Activated naive CD8-positive, alpha-beta T cell treated with anti-CD3 and anti-CD28 coated beads, Interleukin-2, amount 10 ng/mL, durations not matched to agents 7 days and 5 days (primary cell): ENCODE measurements at places on chromosomes 12 and 14.

GRCh38 chr14:88352698-88353097, 29.6 kb upstream of the KCNK10 start:
- peaks cover under 1% of the 10 kb centered on the region for H3K27me3 ChIP-seq
- H3K27ac ChIP-seq = no peak overlapping the region
- no peaks in the 10 kb centered on the region for H3K4me1 ChIP-seq
- H3K36me3 ChIP-seq = no peaks in the 10 kb centered on the region

DNA sequence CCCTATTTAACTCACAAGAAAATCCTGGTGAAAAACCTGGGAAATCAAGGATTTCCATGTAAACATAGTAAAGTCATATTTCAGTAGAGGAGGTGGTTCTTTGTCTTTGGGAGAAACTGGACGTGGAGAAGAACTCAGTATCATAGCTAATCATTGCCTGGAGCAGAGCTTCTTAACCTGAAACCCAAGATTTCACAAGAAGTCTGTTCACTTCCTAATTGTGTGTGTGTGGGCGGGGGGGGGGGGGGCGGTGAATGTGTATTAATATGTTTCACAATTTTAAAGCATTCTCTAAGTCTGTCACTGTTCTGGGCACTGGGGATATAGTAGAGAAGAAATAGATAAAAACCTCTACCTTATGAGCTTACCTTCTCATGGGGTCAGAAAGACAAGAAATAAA, 96.7 kb upstream of the PPP4R3A start:
- no peak overlapping the region for H3K4me3 ChIP-seq
- peaks cover 4% of the 10 kb centered on the region for H3K27me3 ChIP-seq
- H3K4me1 ChIP-seq = no peaks in the 10 kb centered on the region
- peaks cover 1% of the 10 kb centered on the region for H3K36me3 ChIP-seq

DNA sequence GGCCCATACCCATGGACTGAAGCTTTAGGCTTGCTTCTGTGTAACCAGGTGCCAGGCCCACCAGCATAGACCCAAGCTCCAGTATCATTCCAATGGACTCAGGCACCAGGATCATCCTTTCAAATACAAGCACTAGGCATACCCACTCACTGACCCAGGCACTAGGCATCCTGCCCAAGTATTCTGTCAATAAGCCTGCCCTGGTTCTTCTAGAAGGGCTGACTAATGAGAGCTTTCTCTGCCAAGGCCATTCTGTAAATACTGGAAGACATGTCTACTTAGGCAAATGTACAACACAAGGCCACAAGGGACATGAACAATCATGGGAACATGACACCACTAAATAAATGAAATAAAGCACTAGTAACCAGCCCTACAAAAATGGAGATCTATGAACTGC, 352.2 kb downstream of the FSCB start:
- no peak overlapping the region for H3K4me3 ChIP-seq
- DNase-seq = no peak
- no peak overlapping the region for H3K27ac ChIP-seq
- H3K4me1 ChIP-seq = no peaks in the 10 kb centered on the region
- no peaks in the 10 kb centered on the region for H3K36me3 ChIP-seq
- no peaks in the 10 kb centered on the region for H3K27me3 ChIP-seq

GRCh38 chr12:11650286-11651281, 1.1 kb downstream of the ETV6 start:
- no peaks in the 10 kb centered on the region for H3K27me3 ChIP-seq
- no peaks in the 10 kb centered on the region for H3K36me3 ChIP-seq
- H3K4me1 ChIP-seq = peaks cover 26% of the 10 kb centered on the region

- no peak overlapping the region for H3K27ac ChIP-seq
- peaks cover 55% of the 10 kb centered on the region for H3K4me1 ChIP-seq
- no peaks in the 10 kb centered on the region for H3K27me3 ChIP-seq
- no peak overlapping the region for H3K4me3 ChIP-seq
- H3K36me3 ChIP-seq = peaks cover 12% of the 10 kb centered on the region
These were observed 73.1 kb upstream of the RAP1B start for GRCh38 chr12:68537571-68537970.

DNA sequence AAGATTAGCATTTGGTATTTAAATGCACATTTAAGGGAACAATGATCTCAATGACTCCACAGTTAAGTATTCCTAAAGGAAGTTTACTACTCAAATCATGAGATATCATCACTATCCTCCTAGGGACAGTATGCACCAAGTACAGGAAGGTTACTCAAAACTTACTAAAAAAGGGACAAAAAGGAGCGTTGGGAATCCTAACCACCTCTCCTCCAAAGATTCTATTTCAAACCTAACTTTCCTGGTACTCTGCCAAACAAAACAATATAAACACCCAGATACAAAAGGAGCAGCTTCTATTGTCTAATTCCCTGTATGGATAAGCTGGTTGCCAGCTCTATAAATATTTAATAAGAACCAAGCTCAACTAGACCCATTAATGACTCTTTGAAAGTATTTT, 377.7 kb downstream of the NUAK1 start:
- no peak overlapping the region for H3K4me3 ChIP-seq
- H3K4me1 ChIP-seq = no peaks in the 10 kb centered on the region
- H3K36me3 ChIP-seq = no peaks in the 10 kb centered on the region
- H3K27ac ChIP-seq = no peak overlapping the region
- peaks cover 2% of the 10 kb centered on the region for H3K27me3 ChIP-seq

DNA sequence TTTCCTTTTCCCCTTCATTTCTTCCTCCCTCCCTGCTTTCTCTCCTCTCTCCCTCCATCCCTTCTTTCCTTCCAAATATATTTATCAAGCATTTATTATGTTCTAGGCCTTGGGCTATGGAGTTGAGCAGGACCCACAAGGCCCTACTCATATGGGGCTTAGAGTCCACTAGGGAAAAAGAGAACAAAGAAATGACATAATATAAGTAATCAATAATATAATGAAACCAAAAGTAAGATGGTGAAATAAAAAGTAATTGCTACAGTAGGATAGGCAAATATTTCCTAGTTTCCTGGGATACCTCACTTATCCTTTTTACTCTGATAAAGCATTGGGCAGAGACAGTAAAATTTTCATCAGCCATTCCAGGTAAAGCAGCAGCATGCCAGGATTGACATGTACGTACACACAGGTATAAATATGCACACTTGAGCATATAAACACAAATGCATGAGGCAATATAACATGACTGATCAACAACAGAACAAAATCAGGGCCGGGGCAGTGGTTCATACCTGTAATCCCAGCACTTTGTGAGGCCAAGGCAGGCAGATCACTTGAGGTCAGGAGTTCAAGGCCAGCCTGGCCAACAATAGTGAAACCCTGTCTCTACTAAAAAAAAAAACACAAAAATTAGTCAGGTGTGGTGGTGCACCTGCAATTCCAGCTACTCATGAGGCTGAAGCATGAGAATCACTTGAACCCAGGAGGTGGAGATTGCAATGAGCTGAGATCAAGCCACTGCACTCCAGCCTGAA, 35.5 kb upstream of the CSRP2 start:
- H3K27ac ChIP-seq = no peak overlapping the region
- no peak for DNase-seq
- no peaks in the 10 kb centered on the region for H3K36me3 ChIP-seq
- H3K4me3 ChIP-seq = no peak overlapping the region
- peaks cover 2% of the 10 kb centered on the region for H3K4me1 ChIP-seq

DNA sequence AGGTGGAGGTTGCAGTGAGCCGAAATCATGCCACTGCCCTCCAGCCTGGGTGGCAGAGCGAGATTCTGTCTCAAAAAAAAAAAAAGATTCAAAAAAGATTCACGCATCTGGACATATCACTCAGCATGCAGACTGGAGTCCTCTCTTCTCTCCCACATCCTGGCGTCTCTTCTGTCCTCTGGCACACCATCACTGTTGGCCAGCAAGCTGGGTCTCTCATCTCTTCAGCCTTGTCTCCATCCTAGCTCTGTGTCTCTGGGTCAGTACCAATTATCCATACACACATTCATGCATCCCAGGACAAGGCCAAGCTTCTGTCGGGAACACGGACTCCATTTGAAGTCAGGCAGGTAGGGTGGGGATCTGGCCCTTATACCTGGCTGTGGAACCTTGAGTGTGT, 105.5 kb upstream of the MAP1LC3B2 start:
- no peak overlapping the region for H3K4me3 ChIP-seq
- peaks cover 9% of the 10 kb centered on the region for H3K27me3 ChIP-seq
- no peak overlapping the region for H3K27ac ChIP-seq
- DNase-seq = no peak
- H3K36me3 ChIP-seq = no peaks in the 10 kb centered on the region
- H3K4me1 ChIP-seq = peaks cover 4% of the 10 kb centered on the region

DNA sequence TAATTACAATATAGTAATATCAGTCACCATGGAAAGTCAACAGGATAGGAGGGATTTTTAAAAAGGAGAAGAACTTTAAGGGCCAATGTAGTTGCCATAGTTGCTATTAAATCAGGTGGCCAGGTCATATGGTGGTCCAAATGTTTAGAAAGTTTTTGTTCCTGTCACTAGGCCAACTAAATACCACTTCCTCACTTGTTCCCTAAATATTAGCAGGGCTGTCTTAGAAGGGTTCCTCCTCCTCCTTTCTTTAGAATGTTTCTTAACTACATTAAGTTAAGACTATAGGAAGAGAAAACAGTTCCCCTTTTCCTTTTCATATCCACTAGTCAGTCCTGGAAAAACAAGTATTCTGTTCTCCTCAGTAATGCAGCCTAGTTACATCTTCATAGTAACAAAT, 50.3 kb downstream of the MON2 start:
- DNase-seq = no peak
- no peak overlapping the region for H3K4me3 ChIP-seq
- H3K4me1 ChIP-seq = peaks cover 5% of the 10 kb centered on the region
- H3K36me3 ChIP-seq = peaks cover 43% of the 10 kb centered on the region

DNA sequence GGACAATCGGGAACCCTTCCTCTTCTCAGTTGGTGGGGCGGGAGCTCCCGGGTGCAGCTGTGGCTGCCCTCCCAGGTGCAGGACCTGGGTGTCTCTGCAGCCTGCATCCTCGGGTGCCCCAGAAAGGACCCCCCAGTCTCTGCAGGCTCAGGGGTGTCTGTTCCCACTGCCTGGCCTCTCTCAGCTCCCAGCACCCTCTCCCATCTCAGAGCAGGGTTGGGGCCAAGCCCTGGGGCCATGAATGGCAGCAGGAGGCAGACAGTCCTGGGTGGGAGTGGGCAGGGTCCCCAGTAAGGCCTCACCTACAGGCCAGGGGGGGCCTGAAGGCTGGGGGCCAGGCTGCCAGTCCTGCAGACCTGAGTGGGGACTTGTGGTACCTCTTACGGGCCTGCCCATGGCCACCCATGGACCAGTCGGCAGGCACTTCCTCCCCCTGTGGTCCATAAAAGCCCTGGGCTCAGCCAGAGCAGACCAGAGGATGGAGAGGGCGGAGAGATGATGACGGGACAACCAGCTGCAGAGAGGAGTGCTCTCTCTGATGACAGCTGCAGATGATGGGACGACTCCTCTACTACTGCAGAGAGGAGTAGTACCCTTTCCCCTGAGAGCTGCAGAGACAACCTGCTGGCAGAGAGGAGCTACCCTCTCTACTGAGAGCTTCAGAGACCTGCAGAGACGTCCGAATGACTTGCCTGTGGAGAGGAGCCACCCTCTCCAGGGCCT, 26.6 kb downstream of the TCHP start:
- DNase-seq = no peak
- H3K27me3 ChIP-seq = no peaks in the 10 kb centered on the region
- peaks cover 4% of the 10 kb centered on the region for H3K4me1 ChIP-seq
- H3K4me3 ChIP-seq = no peak overlapping the region

DNA sequence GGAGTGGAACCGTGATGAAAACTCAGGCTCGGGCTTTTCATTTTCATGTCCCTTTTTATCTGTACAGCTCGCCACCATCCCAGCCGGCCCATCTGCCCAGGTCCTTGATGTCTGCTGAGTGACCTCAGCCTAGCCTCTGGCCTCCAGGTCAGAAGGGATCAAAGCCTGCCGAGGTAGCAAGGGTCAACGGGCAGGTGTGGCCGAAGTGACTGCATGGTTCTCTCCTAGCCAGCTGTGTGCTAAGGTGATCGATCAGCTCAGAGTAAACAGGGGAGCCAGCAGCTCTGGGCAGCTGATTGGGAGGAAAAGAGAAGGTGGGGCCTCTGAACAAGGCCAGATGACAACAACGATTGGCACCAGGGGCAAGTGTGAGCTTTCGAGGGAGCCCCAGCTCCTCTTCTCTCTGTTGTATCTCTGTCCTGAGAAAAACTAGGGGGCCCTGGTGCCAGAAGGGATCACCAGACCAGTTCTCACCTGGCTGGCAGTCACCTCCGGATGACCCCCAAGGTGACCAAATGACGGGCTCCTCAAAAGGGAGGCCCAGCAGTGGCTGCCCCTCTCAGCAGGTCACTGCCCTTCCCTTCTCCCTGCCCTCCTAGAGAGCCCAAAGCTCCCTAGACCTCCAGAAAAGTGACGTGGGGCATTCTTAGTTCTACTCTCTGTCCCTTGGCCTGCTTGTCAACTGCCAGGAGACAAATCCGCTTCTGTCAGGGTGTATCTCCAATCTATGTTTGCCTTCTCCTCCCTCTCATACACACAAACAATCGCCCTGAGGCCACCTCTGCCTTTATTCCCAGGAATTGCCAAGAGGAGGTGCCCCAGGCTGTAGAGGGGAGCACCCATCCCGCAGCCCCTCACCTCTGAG, 3.4 kb downstream of the SLC6A12 start:
- peaks cover 16% of the 10 kb centered on the region for H3K27me3 ChIP-seq
- no peak overlapping the region for H3K27ac ChIP-seq
- no peak overlapping the region for H3K4me3 ChIP-seq
- no peak for DNase-seq
- no peaks in the 10 kb centered on the region for H3K4me1 ChIP-seq

- H3K36me3 ChIP-seq = peaks cover 30% of the 10 kb centered on the region
- no peaks in the 10 kb centered on the region for H3K4me1 ChIP-seq
- no peaks in the 10 kb centered on the region for H3K27me3 ChIP-seq
- H3K27ac ChIP-seq = no peak overlapping the region
These were observed 26.4 kb downstream of the EID3 start for GRCh38 chr12:104329707-104330532.

DNA sequence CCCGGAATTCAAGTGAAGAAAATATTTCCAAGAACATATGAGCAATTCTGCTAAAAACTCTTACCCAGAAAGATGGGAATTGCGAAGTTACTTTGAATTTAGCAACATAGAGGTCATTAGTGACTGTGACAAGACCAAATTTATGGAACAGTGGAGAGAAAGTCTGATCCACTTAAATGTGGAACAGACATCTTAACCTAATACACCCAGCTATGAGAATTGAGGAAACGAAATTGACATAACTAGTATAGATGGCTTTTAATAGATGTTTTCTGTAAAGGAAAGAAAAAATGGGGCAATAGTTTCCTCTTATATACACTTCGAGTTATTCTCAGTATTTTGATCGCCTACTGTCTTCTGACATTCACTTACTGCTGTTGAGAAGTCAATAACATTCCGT, 4.6 kb downstream of the OVCH1 start:
- no peak overlapping the region for H3K4me3 ChIP-seq
- no peaks in the 10 kb centered on the region for H3K4me1 ChIP-seq
- no peak overlapping the region for H3K27ac ChIP-seq
- no peaks in the 10 kb centered on the region for H3K36me3 ChIP-seq
- no peak for DNase-seq
- peaks cover 5% of the 10 kb centered on the region for H3K27me3 ChIP-seq

DNA sequence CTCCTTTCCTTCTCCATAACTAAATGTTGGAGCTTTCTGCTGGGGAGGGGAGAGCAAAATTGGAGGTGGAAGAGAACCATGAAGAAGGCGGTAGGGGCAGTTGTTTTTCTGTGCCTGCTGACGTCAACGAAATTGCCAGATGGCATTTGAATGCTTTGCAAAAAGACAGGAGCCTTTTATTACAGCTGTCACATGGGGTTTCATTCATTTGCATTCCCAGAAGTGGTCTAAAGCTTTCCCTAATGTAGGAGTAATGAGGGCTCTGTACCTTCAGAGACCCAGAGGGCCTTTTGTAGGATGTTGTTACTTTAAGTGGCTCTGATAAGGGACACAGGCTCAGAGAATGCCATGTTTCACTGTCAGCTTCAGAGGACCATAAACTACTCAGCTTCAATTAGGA, 107.1 kb upstream of the SLCO1C1 start:
- no peaks in the 10 kb centered on the region for H3K4me1 ChIP-seq
- no peaks in the 10 kb centered on the region for H3K36me3 ChIP-seq
- no peak overlapping the region for H3K4me3 ChIP-seq
- no peak overlapping the region for H3K27ac ChIP-seq
- no peaks in the 10 kb centered on the region for H3K27me3 ChIP-seq
- no peak for DNase-seq
